Cerebellar nuclear complex (tissue), 1 donor: ENCODE measurements at places on chromosomes 2 and 18.

DNA sequence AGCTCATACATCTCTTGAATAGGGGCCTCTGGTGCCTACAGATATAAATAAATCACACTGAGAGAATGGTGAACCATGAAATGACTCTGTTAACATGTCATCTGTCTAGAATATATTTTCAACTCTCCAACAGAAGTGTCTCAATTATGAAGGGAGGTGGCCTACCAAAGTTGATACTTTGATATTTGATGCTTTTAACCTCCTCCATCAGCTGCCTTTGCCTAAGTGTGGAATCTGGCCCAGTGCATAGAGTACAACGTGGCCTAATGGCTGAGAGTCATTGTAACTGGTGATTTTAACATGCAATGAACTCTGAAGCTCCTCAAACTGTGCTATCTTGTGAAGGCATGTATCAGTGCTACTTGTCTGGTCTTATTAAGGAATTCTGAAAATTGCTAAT is 93.4 kb downstream of the MYO3B start:
- no peak for DNase-seq

- DNase-seq: no peak
Observed at GRCh38 chr18:38174594-38174993, 609.0 kb upstream of the CELF4 start.

DNA sequence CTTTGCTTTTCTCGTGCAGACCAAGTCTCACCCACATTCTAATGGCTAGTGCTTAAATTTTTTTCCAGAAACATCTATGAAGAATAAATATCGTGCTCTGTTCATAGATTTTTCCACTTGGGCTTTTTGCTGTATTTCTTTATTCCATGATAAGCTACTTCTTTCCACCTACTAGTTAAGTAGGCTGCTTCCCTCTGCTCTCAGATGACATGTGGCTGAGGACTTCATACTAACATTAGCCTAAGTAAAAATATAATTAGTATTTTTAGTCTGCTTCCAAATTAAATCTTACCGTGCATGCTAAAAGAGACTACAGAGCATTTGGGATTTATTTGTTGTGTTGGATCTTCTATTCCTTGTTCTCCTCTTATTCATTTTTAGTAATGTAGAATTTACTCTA is 102.4 kb downstream of the SH3RF3 start:
- no peak for DNase-seq

- DNase-seq: no peak
Observed at GRCh38 chr2:74941284-74941683, 17.2 kb upstream of the POLE4 start.

DNA sequence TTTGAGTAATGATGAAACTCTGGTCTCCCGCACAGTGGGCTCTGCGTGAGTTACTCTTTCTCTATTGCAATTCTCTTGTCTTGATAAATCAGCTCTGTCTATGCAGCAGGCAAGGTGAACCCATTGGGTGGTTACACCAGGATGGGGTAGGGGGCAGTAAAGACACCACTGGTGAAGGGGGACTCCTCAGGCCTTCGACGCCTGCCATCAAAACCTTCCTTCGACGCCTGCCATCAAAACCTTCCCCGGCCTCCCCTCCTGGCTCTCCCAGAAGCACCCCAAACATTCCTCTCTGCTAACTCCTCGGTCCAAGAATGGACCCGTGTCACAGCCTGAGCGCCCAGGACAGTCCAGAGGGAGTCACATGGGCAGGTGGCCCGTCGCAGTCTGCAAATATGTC is 4.8 kb upstream of the STARD7 start:
- DNase-seq: no peak

DNA sequence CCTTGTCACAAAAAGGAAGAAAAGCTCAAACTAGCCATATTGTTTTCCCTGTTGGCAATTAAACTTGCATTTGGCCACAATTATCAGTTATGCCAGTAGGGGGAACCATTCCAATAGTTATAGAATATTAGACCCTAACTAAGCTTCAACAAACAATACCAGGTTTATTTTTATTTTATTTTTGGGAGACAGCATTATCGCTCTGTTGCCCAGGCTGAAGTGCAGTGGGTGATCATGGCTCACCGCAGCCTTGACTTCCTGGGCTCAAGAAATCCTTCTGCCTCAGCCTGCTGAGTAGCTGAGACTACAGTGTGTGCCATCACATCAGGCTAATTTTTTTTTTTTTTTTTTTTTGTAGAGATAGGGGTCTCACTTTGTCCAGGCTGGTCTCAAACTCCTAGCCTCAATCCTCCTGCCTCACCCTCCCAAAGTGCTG is 102.1 kb downstream of the ATAD2B start:
- no peak for DNase-seq

GRCh38 chr18:67280486-67281242 is 235.9 kb downstream of the DSEL start:
- no peak for DNase-seq

GRCh38 chr2:174952607-174953006 is 52.6 kb downstream of the CHN1 start:
- no peak for DNase-seq
